HCT116 (cell line): ENCODE measurements at places on chromosomes 3 and 15.

GRCh38 chr15:36501063-36501678 lies 78.3 kb upstream of the CDIN1 start:
- DNase-seq, result peak; percentile 69

DNA sequence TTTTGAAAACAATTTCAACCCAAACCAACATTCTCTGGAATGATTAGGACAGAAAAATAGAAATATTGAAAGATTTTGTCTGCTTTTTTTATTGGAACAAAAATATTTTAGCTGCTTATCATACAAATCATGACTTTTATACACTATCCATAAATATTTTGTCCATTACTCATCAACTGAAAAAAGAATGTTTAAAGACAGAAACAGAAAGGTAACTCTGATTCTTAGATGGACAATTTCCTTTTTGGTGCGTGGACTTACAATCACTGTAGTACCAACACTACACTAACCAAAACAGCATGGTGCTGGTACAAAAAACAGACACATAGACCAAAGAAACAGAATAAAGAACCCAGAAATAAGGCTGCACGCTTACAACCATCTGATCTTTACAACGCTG lies 582.8 kb upstream of the CCDC54 start:
- no peak for DNase-seq

GRCh38 chr3:61877359-61878138 lies 316.2 kb downstream of the PTPRG start:
- DNase-seq, result peak; percentile 23

DNA sequence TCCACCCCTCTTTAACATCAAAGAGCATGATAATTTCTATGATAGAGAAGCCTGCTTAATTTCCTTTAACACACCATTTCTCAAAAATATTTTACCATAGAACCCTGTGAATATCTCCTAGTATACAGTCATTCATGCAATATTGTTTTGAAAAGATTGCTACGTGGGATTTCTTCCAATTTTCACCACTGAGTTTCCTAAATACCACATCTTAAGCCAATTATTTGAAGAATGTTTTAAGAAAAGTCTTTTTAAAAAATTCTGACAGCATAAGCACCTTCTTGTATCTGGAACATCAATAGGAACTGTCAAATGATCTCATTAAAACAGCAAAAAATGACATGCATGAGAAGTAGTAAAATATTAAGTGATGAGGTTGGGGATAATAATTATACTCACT lies 1126.7 kb downstream of the TUSC7 start:
- DNase-seq, result no peak

GRCh38 chr3:13495921-13496723 lies 16.0 kb downstream of the HDAC11 start:
- peak; percentile 48 for DNase-seq

DNA sequence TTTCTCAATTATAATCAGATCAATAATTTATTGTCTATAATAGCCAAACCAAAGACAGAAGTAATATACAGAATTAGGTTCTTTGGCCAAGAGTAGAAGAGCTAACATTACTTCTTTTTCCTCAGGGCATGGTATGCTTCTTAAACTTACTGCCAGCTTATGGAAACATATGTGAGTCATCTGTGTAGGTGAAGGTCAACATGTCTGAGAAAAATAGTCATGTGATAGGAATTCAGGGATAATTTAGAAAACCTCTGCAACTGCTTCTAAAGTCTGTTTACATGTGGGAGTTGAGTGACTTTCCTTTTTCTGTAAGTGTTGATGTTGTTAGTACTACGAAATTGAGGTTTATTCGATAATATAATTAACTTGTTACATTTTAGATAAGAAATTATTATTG lies 19.2 kb upstream of the MAP6D1 start:
- DNase-seq, result no peak

GRCh38 chr3:52623234-52623792 lies 62.4 kb downstream of the PBRM1 start:
- DNase-seq, result no peak

DNA sequence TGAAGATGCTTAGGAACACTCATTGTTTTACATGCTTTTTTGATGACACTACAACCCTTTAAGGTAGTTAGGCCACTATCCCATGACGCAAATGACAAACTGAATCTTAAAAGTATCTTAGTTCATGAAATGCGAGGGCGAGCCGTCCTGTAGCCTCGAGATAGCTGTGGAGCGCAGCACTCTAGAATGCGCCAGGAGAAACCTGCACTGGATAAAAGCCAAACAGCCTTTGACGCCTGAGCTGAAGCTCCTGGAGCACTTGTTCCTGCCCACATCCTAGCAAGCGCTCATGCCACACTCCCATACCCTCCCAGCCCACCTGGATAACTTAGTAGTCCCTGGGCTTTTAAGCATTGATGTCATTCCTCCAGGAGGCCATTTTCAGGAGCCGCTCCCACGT lies 516.9 kb downstream of the GABRG3 start:
- no peak for DNase-seq

GRCh38 chr3:190566043-190566933 lies 52.4 kb downstream of the IL1RAP start:
- peak; percentile 98 for DNase-seq

GRCh38 chr3:52043750-52044149 lies 12.6 kb downstream of the DUSP7 start:
- DNase-seq, result no peak

DNA sequence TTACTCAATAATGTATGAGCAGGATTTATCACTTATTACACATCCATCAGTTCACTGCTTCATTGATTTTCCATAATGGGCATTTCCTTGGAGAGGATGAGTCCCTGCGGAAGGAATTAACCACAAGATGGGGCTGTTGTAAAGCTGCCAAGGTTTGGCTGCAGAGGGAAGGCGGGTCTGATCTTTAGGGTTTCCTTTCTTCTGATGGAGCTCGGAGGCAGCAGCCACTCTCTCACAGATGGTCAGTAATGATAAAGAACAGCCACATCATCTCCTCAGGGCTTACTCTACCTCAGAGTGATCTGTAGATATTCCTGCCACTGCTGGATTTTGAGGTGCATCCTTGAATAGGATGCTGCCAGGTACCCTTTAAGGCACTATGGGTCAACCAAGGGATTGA lies 115.2 kb downstream of the USP13 start:
- DNase-seq, result no peak

DNA sequence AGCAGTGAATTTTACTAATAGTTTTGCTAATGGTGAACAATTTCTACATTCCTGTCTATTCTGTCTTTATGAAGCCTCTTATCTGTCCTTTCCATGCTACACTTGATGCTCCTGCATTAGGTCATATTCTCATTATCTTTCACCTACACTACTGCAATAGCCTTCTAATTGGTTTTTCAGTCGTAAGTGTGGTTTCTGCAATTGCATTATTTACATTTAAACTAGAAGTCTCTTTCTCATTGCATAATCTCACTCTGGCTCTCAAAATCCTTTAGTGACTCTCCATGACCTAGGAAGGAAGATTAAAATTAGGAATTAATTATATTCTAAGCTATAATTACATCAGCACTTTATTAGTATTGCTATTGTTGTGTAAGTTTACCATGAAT lies 686.5 kb downstream of the IGSF11 start:
- no peak for DNase-seq

DNA sequence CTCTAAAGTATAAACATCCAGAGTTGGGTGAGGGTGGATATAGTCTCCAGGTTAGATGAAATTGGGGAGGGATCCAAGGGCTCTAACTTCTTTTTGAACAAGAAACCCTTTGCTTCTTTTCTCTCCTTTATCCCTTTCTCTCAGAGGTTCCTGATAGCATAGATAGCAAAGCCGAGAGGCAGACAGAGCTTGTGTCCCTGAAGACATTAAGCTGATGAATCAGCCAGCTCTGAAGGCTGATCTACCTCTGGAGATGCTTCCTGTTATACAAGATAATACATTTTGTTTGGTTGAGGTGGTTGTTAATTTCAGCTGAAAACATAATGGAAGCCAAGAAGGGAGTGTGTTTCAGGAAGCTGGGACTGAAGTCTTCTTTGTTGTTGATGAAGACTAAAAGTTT lies 193.2 kb downstream of the PDCD6IP start:
- DNase-seq, result no peak

DNA sequence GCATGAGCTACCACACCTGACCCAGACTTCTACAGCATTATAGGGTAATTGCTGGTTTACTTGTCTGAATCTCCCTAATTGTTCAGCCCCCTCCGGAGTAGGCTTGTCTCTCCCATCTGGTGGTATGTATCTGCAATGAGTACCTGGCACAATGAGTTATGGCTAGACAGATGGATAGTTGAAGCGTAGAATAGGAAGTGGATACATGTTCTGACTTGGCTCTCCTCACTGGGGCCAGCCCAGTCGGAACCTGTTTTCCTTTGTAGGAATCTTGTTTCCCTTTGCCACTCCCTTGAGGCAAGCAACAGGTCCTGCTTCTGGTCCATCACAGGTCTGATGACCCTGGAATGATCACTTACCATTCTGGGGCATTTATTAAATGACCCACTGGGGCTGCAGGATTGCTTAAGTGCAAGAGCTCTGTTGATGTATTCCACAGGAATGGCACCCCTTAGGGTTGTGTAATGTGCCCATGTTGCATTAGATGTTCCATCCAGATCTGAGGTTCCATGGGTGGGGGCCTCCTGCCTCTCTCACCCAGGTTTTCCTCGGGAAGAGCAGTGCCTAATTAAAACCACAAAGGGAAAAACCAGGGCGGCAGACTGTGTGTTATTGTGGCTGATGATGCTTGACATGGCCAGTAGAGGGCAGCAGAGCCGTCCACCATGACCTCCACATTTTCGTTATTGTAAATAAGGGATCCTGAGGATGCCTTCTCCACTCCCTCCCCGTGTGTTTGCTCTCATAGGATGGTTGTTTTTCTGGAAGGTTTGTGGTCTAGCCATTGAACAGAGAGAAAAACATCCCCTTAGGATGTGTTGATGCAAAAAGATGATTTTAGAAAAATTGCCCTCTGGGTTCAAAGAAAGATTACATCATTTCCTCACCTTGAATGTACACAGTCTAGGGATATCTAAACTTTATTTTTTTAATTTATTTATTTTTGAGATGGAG lies 58.0 kb downstream of the CMTM8 start:
- peak; percentile 52 for DNase-seq

DNA sequence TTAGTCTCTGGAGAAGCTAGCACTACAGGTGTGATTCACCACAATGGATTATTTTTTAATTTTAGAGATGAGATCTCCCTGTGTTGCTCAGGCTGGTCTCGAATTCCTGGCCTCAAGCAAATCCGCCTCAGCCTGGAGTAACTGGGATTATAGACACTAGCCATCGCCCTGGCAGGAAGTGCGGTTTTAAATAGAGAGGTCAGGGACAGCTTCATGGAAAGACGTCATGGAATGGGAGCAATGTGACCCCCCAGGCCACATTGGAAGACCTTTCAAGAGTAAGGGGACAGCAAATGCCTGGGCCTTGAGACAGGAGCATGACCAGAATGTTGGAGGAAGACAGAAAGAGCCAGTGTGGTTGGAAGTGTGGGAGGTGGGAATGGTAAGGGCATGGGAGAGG lies 2.2 kb upstream of the ISG20 start:
- DNase-seq, result no peak

- DNase-seq, result no peak
Measured at GRCh38 chr3:78832785-78833204, 935.0 kb downstream of the ROBO1 start.

DNA sequence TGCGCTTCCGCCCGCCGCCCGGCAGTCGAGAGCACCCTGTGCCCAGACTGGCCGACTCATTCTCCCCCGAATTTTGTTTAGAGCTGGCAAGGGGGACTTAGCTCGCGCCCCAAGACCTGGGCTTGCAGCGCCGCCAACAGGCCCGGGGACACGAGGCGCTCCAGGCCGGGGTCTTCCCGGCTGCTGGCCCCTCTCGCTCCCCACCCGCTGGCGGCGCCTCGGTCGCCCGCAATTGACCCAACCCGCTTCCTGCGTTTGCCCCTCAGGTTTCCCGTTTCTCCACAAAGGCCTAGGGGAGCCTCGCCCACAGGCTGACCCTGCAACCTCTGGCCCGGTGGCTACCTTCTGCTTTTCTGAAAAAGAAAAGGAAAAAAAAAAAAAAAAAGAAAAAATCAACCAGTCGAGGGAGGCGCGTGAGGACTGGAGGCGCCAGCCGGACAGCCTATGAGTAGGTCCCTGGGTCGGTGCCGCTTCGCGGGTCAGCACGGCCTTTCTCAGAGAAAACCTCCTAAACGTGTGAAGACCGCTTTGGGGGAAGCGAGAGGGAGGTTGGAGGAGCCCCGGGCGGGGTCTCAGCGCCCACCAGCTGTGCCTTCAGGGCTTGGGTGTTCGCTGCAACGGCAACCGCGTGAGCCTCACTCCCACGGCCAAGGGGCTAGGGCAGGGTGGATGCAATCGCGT lies 7.2 kb downstream of the FOXL2 start:
- no peak for DNase-seq

- DNase-seq, result no peak
Measured at GRCh38 chr15:93515256-93516051, 426.4 kb upstream of the RGMA start.

DNA sequence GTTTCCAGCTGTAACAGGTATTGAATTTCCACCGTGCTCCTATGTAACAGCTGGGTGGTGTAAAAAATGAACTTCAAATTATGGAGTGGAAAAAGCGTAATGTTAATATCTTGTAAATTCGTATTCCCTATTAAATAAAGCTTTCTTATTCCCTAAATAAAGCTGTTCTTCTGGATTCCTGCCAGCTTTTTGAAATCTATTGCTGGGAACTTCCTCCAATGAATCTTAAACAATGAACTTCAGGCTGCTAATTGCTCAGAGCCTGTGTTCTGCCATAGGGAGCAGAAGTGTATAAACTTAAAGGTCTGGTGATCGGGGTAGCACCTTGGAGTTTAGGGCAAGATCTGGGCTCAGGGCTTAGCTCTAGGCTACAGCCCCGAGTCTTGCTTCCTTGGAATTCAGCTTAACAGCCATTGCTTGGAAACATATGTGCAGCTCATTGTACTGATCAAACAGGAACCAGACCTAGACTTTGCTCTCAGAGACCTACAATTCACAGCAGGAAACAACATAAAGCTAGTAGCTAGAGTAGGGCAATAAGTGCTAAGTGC lies 1.4 kb downstream of the ARL14 start:
- no peak for DNase-seq

- no peak for DNase-seq
Measured at GRCh38 chr15:51781506-51781905, 30.1 kb downstream of the TMOD2 start.

GRCh38 chr15:88848203-88848602 lies 45.0 kb downstream of the ACAN start:
- no peak for DNase-seq

- DNase-seq, result no peak
Measured at GRCh38 chr3:80655216-80655615, 887.4 kb upstream of the ROBO1 start.

DNA sequence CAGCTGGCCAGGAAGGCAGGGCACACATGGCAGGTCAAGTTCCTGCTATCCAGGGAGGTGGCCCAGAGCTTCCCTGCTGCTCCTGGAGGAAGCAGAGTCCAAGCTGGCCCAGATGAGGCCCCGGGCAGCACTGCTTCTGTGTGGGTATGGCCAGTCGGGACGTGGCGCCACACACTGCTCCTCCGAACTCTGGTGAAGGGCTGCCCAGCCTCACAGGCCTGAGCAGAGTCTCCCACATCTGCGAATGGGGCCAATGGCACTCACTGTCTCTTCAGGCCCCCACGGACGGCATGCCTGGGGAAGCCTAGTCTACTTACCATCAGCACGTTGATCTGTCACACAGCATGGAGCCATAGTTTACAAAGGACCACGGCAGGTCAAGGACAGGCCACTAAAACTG lies 2.5 kb upstream of the PLA2G4F start:
- no peak for DNase-seq
